ENCODE measurements at places on chromosomes 2 and 18.

GRCh38 chr18:67574749-67575148, 58.2 kb upstream of the DSEL start:
- no peak overlapping the region for H3K4me3 ChIP-seq
- H3K4me1 ChIP-seq: no peaks in the 10 kb centered on the region
- no peak for DNase-seq
- H3K27me3 ChIP-seq: no peaks in the 10 kb centered on the region
- H3K36me3 ChIP-seq: no peaks in the 10 kb centered on the region
- no peak overlapping the region for H3K27ac ChIP-seq

DNA sequence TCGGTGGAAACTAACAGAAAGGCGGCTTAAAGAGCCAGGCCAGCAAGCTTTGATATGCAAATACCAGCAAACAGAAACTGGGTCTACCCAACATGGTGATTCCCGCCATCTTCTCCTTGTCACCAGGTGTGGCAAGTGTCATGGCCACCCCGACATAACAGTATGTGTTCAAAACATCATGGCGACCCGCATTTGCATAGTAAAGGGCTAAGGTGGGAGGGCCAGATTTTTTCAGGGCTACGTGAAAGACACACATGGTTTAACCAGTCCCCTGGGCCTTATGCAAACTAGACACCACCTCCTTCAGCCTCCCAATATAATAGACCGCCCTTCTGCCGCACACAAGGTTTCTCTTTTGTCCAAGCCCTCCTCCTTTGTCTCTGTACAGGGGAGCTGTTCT, 260.4 kb downstream of the METTL4 start:
- no peaks in the 10 kb centered on the region for H3K36me3 ChIP-seq
- no peaks in the 10 kb centered on the region for H3K27me3 ChIP-seq
- no peak for DNase-seq
- H3K27ac ChIP-seq: no peak overlapping the region

DNA sequence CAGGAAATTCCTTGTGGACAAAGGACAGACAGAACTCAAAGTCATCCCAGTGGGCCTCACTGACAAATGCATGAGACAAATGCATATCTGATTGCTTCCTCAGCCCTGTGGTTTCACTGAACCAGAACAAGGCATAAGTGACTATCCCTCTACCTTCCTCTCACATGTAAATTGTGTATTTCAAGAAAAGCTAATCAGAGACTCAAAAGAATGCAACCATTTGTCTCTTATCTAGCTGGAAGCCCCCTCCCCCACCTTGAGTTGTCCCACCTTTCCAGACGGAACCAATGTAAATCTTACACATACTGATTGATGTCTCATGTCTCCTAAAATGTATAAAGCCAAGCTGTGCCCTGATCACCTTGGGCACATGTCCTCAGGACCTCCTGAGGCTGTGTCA, 102.0 kb upstream of the TMEM200C start:
- H3K36me3 ChIP-seq: no peaks in the 10 kb centered on the region
- H3K4me1 ChIP-seq: no peaks in the 10 kb centered on the region
- no peak for DNase-seq
- no peak overlapping the region for H3K4me3 ChIP-seq

GRCh38 chr2:13001408-13001807, 284.7 kb downstream of the TRIB2 start:
- H3K4me1 ChIP-seq: no peaks in the 10 kb centered on the region
- no peaks in the 10 kb centered on the region for H3K36me3 ChIP-seq
- H3K27me3 ChIP-seq: no peaks in the 10 kb centered on the region
- no peak overlapping the region for H3K27ac ChIP-seq
- H3K4me3 ChIP-seq: no peak overlapping the region

GRCh38 chr18:59008302-59008974, 131.2 kb upstream of the SEC11C start:
- H3K4me3 ChIP-seq: no peak overlapping the region
- H3K4me1 ChIP-seq: peaks cover 8% of the 10 kb centered on the region
- H3K27ac ChIP-seq: peak overlapping the region; percentile 75

DNA sequence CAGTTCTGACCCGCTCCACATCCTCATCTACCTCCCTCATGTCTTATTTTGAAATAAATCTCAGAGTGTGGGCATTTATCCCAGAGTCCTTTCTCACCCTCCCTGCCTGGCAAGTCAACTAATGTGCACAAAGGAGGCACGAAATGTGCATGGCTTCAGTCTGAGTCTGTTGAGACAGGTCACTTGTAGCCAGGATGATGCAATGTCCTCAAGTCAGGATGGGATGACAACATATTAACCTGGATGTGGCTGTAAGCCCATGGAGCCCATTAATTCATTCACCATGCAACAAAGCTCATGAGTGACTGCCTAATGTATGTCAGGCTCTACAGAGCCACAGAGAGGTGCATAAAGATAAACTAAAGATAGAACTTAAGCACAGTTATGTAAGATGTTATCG, 34.5 kb downstream of the KCNG3 start:
- H3K4me1 ChIP-seq: no peaks in the 10 kb centered on the region
- H3K27ac ChIP-seq: no peak overlapping the region
- H3K27me3 ChIP-seq: no peaks in the 10 kb centered on the region
- no peak for DNase-seq

DNA sequence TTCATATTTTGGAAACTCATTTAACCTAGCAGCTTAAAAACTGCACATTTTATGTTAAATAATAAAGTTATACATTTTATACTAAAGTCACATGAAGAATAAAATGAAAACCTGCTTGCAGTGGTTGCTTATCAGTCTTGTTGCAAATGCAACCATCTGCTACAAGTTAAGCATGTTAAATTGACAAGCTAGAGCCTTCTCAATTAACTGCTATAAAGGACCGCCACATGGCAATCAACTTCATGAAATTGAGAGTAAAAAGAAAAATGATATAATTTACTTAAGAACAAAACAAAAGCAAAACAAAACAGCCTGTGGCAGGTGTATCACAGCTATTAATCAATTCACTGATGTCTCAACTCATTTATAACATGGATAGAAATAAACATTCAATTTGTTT, 78.7 kb downstream of the RTTN start:
- no peaks in the 10 kb centered on the region for H3K27me3 ChIP-seq
- DNase-seq: no peak
- no peak overlapping the region for H3K27ac ChIP-seq
- no peaks in the 10 kb centered on the region for H3K36me3 ChIP-seq
- H3K4me1 ChIP-seq: no peaks in the 10 kb centered on the region

GRCh38 chr2:144198116-144198515, 321.8 kb downstream of the ZEB2 start:
- no peaks in the 10 kb centered on the region for H3K27me3 ChIP-seq
- no peaks in the 10 kb centered on the region for H3K4me1 ChIP-seq
- no peak for DNase-seq

DNA sequence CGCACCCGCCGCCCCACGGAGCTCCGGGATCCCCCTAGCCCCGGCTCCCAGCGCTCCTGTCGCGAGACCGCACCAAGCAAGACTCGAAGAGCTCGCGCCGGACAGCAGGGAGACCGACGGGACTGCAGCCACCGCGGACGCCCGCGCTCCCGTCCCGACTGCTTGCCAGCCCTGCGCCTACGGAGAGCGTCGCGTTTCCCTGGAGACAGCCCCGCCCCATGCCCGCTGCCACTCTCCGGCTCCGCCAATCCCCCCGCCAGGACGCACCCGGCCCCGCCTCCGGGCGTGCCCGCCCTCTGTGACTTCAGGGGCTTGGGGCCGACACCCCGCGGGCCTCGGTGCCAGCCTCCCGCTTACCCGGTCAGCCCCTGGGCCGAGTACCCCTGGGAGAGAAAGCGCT, at the start of gene ANKMY1:
ANKMY1 (minus strand) TSS at position 181 of the 400 bp plus-strand sequence. CDS start 653 bp downstream, outside the sequence.
- H3K4me1 ChIP-seq: peaks cover 15% of the 10 kb centered on the region
- no peaks in the 10 kb centered on the region for H3K36me3 ChIP-seq
- peak; percentile 52 for DNase-seq
- peak within 1 kb of the TSS; percentile 31 for H3K4me3 ChIP-seq
- no peaks in the 10 kb centered on the region for H3K27me3 ChIP-seq

- H3K36me3 ChIP-seq: no peaks in the 10 kb centered on the region
- no peak overlapping the region for H3K27ac ChIP-seq
- H3K4me3 ChIP-seq: no peak overlapping the region
- no peak for DNase-seq
These were observed 59.1 kb downstream of the REV1 start for GRCh38 chr2:99430614-99431291.

DNA sequence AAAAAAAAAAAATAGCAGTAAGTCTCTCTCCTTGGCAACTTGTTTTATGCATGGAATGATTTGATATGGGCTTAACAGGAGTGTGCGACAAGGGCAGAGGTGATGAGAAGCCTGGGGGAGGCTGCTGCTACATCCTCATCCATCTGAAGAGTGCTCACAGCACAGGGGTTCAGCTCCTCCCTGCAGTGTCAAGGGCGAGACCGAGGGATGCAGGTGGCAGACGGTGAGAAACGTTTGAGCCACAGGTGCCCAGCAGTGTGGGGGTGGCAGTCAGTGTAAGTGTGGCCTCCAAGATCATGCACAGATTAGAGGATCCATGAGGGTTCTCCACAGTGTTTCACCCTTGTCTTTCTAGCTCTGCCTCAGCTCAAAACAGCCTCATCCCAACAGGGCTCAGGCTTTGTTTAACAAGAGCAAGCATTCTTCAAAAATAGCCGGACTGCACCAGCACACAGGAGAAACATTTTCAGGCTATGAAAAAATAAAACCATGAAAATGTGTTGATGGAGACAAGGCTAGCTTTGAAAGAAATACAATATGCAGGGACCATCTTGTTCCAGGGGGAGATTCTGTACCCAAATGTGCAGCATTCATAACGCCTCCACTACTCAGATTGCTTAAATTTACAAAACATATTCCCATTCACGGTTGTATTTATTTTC, 324.5 kb upstream of the MYT1L start:
- no peaks in the 10 kb centered on the region for H3K27me3 ChIP-seq
- H3K4me1 ChIP-seq: no peaks in the 10 kb centered on the region

DNA sequence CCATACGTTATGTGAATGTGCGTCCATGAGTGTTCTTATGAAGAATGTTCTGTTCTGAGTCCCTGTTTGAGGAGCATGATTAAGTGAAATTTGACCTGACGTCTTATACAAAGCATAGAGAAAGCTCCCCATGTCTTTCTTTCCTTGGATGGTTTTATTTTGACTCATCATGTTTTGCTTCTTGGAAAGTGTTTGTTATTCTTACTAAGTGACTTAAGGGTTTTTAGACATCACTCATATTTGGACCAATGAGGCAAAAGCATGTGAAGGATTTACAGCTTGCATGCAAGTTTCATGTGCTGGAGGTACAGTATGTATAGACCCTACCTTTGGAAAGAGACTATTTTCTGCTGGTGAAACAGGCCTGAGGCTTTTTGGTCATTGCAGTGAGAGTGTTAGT, 33.5 kb upstream of the ZEB2 start:
- DNase-seq: no peak
- no peak overlapping the region for H3K4me3 ChIP-seq
- no peaks in the 10 kb centered on the region for H3K4me1 ChIP-seq
- no peaks in the 10 kb centered on the region for H3K36me3 ChIP-seq
- H3K27ac ChIP-seq: no peak overlapping the region

DNA sequence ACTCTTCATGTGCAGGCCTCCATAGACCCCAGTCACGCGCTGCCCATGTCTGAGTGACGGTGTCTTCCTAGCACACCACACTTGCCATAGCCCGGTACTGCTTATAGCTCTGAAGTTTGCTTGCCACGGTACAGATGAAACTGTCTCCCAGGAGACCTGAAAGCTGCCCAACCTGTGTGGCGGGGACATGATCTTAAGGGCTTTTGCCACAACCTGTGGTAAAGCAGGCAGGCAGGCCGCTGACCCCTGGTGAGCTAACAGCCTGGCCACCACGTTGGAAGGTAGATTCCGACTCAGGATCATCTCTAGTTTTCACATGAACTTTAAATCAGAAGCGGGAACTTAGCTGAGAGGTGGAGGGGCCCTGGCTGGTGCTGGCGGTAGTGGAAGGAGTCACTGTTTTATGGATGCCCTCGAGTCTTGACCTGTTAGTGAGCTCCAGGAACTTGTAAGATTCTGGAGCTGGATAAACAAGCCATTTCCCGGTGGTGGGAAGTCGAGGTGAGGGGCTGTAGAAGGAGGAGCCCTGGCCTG, 153.3 kb downstream of the ZNF236 start:
- no peaks in the 10 kb centered on the region for H3K27me3 ChIP-seq
- no peaks in the 10 kb centered on the region for H3K36me3 ChIP-seq
- no peaks in the 10 kb centered on the region for H3K4me1 ChIP-seq
- DNase-seq: no peak
- H3K4me3 ChIP-seq: no peak overlapping the region

- DNase-seq: no peak
- no peaks in the 10 kb centered on the region for H3K36me3 ChIP-seq
- no peak overlapping the region for H3K4me3 ChIP-seq
- no peaks in the 10 kb centered on the region for H3K27me3 ChIP-seq
- no peak overlapping the region for H3K27ac ChIP-seq
- no peaks in the 10 kb centered on the region for H3K4me1 ChIP-seq
These were observed 22.0 kb downstream of the MARCHF4 start for GRCh38 chr2:216350214-216350791.

DNA sequence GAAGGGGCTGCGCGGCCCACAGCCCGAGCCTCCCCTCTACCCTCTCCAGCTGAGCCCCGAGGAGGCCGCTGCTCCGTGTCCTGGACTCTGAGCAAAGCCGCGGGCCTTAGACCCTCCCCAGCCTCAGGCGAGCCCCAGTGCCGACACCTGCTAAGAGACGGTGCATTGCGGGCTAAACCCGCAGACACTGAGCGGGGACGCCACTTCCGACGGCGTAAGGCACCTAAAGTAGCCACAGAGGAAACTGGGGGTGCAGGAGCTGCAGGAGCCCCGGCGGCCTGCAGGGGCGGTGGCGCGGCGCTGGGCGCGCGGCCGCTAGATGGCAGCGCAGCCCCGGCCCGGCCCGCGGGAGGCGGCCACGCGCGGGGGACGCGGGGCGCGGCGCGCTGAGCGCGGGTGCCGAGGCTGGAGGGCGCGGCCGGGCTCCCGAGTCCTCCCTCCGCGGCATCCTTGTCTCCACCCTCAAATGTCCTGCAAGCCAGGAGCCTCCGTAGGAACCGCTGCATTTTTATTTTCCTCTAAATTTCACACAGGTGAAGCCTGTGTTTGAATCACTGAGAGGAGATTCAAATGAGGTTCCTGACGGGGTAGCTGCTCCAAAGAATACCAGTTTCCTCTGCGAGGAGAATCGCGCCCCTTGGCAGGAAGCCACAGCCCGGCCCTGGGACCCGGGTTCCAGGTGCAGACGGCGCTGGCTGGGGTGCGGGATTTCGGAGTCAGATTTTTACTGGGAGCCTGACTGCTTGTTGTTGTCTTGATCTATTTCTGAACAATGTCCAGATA, 650.5 kb downstream of the GALR1 start:
- H3K27me3 ChIP-seq: peaks cover 3% of the 10 kb centered on the region
- no peaks in the 10 kb centered on the region for H3K4me1 ChIP-seq
- H3K27ac ChIP-seq: no peak overlapping the region
- no peak for DNase-seq
- no peaks in the 10 kb centered on the region for H3K36me3 ChIP-seq
- peak overlapping the region; percentile 6 for H3K4me3 ChIP-seq
